ENCODE measurements at places on chromosomes 16 and 17.

DNA sequence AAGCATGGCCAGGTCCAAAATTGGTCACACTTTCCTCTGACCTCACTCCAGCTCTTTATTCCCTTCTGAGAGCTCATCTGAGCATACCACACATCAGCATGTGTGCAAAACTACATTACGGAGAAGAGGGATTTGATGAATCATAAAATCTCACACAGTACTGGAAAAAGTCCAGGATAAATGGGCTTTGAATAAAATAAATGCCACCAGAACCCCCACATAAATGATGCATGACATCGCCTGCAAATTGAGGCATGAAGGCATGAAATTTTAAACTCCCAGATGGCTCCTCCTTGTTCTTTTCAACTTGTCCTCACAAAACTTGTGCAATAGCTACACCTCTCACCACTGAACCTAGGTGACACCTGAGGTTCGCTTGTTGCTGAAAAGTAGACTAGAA is 439.5 kb downstream of the CA10 start:
- DNase-seq = no peak

DNA sequence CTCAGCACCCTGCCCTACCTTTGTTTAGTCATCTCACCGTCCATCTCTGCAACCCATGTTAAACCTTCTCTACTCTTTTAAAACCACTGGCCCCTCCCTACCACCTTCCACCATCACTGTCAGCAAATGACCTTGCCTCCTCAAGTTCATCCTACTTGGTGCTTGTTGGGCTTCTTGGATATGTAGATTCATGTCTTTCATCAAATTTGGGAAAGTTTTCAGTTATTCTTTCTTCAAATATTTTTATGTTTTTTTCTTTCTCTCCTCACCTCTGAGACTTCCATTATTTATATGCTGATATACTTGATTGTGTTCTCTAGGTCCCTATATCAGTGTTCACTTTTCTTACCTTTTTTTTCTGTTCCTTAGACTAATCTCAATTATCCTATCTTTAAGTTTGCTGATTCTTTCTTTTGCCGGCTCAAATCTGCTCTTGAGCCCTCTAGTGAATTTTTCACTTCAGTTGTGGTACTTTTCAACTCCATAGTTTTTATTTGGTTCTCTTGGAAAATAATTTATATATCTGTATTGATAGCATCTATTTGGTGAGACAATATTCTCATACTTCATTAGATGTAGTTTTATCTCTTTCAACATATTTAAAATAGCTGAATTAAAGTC is 28.7 kb upstream of the ALDH3A2 start:
- DNase-seq = no peak

GRCh38 chr16:46916980-46917379 is 32.8 kb downstream of the GPT2 start:
- no peak for DNase-seq

GRCh38 chr16:69476920-69477443 is 52.6 kb downstream of the CYB5B start:
- no peak for DNase-seq

GRCh38 chr17:17381446-17382064 is 78.4 kb downstream of the NT5M start:
- DNase-seq = no peak

GRCh38 chr17:36550491-36551417 is 6.0 kb downstream of the GGNBP2 start:
- DNase-seq = no peak

DNA sequence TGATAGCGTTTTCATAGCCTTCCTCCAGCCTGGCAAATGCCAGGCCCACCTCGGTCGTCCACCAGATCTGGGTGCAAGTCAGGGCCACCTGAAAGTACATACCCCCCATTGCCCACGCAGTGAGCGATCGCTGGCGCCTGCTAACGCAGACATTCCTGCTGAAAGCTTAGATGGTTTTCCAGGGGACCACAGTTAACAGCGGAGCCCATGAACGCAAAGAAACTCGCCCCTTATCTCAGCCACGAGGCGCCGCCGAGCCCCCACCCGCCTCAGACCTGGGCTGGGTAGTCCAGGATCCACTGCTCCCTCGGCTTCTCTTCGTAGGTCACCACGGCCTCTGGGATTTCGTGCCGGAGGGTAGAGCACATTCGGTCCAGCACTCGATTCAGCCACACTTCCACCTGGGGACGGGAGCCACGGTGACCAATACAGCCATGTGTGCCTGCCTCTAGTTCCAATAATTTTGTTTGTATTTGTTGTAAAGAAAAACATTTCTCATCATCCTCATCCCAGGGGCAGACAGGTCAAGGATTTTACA is 74.5 kb downstream of the DNAH17 start:
- DNase-seq = no peak

DNA sequence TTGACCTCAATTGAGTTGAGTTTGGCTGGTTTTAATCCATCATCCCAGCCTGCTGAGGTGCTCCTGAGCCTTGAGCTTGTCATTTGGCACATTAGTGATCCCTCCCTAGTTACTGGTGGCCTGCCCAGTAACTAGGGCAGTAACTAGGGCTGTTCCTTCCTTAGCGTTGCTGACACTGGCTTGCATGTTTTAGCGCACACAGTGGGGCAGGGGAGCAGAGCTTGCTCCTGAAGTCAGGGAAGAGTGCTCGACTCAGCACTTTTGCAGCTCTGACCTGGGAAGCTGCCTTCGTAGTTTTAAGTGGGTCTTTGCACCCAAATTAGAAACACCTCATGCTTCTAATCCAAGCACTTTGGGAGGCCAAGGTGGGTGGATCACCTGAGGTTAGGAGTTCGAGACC is 15.7 kb downstream of the CCDC42 start:
- DNase-seq = no peak

- no peak for DNase-seq
Observed at GRCh38 chr16:50469121-50469743, 79.0 kb upstream of the NKD1 start.

DNA sequence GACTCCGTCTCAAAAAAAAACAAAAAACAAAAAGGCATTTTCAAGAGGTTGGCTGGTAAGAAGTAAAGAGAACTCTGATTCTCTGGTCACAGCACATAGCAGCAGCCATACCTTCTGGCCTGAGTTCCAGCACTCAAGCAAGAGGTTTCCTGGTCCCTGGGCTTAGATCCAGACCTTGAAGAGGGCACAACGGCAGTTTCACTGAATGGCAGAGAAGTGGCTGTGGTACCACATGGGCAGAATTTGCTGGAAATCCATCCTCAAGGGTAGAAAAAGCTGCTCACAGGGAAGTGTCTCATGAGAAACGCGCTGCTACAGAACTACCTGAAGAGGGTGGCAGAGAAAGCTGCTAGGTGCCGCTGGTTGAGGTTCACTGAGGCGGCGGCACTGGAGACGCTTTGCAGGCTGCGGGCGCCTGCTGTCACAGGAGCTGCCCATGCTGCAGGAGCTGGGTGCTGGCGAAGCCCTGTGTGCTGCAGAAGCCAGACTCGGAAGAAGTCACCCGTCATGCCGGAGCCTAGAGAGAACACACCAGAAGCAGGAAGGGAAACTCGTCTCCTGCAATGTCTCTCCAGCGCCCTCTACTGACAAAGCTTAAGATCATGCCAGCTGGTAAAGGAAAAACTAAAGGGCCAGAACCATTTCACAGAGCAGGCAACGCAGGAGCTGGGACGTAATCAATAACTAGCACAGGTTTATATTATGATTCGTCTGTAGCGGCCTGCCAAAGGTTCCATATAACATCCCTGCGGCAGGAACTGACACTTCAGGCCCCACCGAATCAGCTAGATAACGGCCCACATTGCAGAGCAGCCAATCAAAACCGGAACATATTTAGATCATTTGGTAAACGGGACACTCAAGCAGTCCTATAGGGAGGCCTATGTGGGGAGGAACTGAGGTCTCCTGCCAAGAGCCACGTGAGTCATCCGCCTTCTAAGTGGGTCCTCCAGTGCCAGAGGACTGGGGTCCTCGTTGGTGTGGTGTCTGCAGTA is 5.4 kb upstream of the ZNF213 start:
- peak; percentile 69 for DNase-seq

GRCh38 chr17:13931800-13932460 is 137.4 kb upstream of the COX10 start:
- no peak for DNase-seq

Data from T-helper 9 cell (primary cell).